ENCODE measurements at places on chromosomes 4 and X.

DNA sequence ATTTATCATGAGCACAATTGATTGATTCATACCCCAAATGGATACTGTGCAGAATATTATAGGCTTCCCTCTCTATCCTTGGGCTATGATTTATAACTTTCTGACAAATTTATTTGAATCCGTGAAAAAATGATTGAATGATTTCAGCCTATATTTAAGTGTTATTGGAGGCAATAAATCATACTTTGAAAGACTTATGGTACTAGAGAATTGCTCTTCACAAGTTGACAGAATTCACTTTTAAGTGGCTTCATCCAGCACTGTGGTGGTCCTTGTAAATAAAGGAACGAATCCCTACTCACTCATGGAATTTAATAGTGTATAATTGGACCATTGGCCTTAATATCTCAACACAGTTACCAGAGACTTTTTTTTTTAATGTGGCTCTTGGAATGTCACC lies 174.8 kb upstream of the TLL1 start:
- no peak for DNase-seq

GRCh38 chrX:41110801-41111625 lies 25.8 kb downstream of the USP9X start:
- DNase-seq: no peak

DNA sequence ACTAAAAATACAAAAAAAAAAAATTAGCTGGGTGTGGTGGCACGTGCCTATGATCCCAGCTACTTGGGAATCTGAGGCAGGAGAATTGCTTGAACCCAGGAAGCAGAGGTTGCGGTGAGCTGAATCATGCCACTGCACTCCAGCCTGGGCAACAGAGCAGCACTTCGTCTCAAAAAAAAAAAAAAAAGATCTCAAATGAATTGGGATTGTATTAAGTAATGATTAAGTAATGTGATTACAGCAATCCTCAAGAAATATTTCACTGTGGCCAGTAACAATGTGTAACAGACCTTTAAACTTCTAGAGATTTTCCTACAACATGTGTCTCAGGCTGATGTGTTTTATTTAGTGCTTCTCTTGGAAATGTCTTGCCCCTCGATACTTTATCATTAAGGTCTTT lies 46.8 kb downstream of the PKD2 start:
- DNase-seq: no peak

GRCh38 chrX:82703551-82703950 lies 804.5 kb upstream of the POU3F4 start:
- no peak for DNase-seq

GRCh38 chr4:151785484-151786157 lies 24.8 kb upstream of the GATB start:
- no peak for DNase-seq

GRCh38 chr4:89324671-89325070 lies 17.1 kb upstream of the GPRIN3 start:
- DNase-seq: no peak
